ENCODE measurements at places on chromosomes 6 and 20.

DNA sequence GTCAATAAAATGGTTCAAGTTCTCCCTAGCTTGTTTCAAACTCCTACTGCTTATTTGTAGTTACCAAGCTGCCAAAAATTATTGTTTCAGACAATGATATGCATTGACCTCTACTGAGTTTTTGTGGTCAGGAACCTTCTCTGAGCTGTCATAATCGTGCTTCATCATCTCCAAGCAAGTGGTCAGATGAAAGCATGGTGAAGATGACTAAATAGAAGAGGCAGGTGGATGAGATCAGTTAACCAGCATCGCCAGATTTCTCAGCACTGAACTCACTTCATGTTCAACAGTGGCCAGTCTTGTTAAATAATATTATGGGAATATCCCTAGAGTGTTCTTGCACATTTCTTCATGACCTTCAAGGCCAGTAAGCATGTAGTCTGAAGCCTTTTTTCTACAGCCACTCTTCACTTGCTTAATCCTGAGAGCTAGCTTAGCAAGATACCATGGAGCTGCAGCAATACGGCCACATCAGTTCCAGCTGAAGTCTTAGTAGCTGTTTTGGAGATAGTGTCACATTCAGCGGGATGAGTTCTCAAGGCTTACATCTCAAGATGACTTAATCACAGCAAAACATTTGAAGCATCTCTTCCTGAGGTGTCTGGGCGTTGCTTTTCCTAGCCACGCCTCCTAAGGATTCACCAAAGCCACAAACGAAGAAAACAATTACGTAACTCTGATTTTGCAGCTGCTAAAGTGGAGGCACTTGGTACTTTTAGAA is 101.6 kb upstream of the TMEM30A start:
- no peak for DNase-seq

- DNase-seq: no peak
Measured at GRCh38 chr6:131067521-131067920, 4.5 kb upstream of the EPB41L2 start.

- DNase-seq: no peak
Measured at GRCh38 chr6:11233673-11234573, 1.5 kb upstream of the NEDD9 start.

DNA sequence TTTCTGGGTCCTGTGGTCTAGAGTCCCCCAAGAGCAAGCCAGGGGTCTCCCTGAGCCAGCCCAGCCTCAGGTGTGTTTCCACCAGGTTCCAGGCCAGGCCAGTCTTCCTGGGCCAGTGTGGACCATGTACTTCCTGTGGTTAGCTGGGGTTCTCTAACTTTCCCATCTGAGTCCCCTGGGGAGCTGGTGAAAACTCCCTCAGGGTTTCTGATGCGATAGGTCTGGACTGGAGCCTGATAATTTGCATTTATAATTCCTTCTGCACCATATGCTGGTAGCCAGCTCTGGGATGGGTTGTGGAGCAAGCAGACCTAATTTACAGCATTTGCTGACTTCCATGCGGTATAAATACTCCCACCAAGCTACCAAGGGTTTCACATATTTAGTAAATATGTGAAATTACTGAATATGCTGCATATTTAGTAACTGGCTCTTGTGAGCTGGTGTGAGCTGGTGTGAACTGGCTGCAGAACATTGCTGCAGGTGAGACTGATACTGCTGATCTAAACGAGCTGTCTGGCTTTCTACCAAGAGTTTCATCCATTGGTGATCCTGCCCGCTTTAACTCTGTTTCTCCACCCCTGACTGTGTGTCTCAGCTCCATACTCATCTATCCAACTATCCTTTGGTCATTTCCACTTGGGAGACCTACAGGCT is 62.6 kb downstream of the RIN2 start:
- DNase-seq: no peak

GRCh38 chr6:155782320-155782731 is 326.7 kb upstream of the NOX3 start:
- no peak for DNase-seq

- no peak for DNase-seq
Measured at GRCh38 chr6:110173506-110174132, 5.9 kb downstream of the WASF1 start.

DNA sequence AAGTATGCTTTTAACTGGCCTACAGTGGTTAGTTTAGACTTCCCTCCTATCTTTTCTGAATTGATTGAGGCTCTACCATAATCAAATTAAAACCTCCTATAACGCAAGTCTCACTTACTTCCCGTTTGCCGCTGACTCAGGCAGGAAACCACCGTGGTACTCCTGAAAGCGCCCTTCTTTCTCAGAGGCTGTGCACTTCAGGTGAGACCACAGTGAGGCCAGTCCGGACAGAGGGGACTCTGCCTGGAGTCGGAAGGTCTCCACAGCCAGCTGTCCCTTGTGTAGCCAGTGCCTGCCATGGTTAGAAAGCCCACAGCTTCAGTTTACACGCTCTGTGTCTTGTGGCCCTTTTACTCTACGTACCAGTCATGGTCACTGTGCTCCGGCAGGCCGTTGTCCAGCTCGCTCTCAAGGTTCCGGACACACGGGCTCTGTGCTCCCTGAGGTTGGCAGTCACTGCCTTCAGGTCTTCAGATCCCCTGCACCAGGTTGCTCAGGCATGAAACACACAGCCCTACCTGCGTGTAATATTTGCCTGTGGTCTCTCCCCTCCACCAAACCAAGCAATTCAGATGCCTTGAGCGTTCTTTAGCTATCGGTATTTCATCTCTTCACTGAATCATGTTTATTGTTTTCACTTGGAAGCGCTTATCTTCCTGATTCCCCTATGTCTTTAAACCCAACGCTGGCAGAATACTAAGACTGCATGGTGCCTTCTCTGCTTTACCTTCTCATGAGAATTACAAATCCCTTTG is 178.8 kb downstream of the SMOC2 start:
- DNase-seq: peak; percentile 10

DNA sequence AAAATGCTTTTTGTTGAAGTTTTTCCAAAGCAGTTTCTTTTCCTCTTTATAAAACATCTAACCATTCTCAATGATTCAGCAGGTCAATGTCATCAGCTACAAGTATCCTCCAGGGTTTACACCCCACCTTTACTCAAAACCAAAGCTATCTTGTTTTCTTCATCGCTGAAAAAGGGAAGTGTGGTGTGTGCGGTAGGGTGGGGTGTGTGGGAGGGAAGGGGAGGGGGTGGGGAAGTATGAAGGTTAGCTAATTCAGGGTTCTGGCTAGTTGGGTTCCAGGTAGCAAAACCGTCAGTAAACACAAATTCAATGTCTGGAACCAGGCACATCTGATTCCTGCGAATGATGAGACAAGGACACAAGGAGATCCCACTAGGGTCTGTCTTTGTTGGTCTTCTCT is 189.6 kb downstream of the GJA10 start:
- peak; percentile 71 for DNase-seq

DNA sequence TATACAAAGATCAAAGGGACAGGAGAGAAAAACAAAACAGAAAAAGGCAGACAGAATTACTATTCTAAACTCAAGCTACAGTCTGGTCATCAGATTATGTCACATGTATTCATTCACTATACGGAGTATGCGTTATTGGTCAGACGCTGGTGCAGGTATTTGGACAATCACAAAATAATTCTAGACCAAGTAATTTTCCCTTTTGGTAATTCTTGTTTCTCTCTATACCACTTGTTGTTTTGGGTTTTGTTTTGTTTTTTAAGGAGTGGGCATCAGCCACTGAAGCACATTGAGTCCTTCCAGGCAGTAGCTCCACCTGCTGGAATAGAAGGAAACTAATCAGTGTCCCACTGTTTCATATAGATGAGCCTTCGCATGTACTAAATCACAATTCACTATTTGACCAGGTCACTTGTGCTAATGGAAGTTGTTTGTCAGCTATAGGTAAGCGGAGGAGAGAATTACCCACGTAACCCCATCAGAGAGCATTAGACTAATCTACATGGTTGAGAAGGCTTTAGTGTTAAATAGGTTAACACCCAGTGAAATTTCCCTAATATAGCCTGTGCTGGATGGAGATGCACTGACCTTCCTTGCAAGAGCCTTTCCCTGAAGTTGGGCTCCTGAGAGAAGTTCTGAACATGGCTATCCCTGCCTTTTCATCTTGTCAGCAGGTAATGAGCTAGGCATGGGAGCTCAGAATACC is 77.9 kb downstream of the TNFAIP3 start:
- DNase-seq: peak; percentile 65

DNA sequence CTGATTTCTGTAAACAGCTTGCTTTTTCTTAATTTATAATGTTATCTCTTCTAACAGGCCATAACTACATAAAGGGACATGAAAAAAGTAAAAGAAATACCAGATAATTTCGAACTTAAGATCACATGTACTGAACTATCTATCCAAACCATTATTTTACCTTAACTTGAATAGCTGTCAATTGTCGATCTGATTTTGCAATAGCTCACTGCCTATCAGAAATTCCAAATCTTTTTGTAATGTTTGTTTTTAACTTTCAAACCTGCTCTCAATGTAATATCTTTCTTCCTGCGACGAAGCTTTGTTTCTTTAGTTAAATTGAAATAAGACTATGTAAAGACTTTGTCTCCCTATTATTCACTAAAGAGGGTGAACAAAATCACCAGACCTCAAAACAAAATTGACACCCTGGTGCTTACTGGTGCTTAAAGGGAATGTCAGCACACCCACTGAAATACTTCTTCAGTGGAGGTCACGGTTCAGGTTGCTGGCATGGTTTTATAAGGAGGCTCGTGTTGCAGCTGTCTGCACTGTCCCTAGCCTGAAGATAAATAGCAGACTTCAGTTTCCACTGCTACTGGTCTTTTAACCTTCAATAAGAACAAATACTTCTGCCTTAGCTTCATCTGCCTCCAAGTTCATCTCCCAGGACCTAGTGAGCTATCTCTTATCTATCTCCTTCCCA is 117.5 kb upstream of the QKI start:
- DNase-seq: no peak

DNA sequence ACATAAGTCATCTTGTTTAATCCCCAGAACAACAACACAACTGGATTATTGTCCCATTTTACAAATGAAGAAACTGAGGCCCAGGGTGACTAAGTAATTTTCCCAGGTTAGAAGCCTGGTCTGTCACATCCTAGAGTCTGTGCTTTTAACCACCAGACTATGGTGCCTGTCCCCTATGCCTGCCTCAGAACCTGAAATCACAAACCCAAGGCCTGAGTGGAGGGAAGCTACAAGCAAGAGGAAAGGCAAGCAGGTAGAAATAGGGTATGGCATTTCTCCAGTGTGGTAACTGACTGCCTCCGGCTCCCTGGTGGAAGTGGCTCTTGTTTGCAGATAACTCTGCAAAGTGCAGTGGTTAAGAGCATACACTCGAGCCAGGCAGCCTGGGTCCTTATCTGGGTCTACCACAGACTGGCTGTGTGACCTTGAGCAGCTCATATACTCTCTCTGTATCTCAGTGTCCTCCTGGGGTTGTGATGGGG is 2.5 kb downstream of the TMEM63B start:
- DNase-seq: no peak

- no peak for DNase-seq
Measured at GRCh38 chr6:151100326-151100725, 139.4 kb upstream of the AKAP12 start.

DNA sequence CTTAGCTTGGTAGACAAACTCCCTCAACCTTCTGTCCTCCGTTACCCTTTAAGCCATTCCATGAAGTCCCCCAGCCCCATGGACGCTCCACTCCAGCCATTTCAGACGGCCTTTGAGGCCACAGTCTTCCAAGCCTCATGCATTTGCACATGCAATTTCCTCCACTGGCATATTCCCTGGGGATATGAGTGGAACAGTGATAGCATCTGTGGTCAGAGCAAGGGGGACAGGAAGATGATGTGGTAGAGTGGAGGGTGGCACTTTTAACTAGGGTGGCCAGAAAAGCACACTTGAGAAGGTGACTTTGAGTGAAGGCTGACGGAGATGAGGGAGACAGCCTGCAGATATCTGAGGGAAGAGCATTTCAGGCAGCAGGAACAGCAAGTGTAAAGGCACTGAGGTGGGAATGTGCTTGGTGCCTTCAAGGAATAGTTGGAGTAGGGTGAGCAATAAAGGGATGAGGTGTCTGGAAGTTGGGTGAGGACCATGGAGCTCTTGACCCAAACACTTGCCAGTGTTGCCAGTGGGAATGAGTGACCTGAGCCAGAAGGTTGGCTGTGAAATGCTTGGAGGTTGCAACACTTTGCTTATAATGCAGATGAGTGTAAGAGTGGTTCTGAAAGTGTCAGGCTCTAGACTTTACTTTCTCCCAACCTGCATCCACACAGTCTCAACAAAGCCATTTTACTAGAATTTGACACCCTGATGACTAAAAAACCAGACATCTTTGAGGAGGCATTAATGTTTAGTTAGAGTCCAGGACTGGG is 275.6 kb upstream of the SUPT3H start:
- DNase-seq: no peak

DNA sequence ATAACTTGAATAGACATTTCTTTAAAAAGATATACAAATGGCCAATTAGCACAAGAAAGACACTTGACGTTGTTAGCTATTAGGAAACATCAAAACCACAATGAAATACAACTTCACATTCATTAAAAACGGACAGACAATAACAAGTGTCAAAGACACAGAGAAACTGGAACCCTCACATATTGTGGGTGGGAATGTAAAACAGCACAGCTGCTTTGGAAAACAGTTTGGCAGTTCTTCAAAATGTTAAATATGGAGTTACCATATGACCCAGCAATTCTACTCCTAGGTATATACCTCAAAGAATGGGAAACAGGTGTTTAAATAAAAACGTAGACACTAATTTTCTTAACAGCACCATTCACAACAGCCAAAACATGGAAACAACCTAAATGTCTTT is 100.5 kb upstream of the SLC22A23 start:
- no peak for DNase-seq

- DNase-seq: no peak
Measured at GRCh38 chr6:3737831-3738210, 13.7 kb downstream of the PXDC1 start.

DNA sequence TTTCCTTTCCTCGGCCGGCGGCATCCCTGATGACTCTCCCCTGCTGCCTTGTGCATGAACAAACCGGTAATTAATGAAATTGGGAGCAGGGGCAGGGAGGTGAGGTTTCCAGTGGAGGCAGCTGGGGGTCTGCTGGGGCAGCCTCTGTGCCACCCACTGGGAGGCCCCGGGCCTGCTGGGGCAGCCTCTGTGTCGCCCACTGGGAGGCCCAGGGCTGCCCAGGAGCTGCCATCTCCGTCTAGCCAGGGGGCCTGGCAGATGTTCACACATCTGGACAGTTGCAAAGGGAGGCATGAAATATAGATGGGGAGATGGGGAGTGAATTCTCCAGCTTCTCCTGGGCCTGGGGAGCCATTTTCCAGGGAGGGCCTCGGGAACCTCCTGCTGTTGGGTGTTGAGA is 33.8 kb downstream of the TOX2 start:
- DNase-seq: no peak

GRCh38 chr20:55004044-55004443 is 528.7 kb downstream of the DOK5 start:
- DNase-seq: no peak

GRCh38 chr6:130934848-130935585 is 107.8 kb downstream of the SMLR1 start:
- DNase-seq: no peak

DNA sequence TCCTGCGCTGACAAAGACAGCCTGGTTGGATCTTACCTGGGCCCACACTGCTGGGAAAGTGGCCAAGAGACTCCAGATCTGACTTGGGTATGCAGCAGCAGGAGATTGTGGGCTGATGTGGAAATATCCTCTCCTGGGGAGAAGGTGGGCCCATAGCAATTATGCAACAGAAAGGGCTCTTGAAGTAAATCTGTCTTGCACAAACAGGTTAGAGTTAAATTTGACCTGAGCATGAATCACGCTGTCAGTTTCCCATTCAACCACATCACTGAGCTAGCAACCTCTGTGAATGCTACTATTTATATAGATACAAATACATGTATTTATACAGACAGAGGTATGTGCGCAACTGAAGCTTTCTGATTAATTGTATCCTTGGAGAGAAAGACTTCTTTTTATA is 28.3 kb upstream of the PDYN start:
- no peak for DNase-seq
